ENCODE measurements at places on chromosomes 13 and 19.

GRCh38 chr19:39187552-39187943, 9.2 kb upstream of the NCCRP1 start:
- DNase-seq: no peak

GRCh38 chr19:55766466-55766865, 2.5 kb upstream of the RFPL4AL1 start:
- DNase-seq: no peak

GRCh38 chr13:93771782-93772181, 545.2 kb downstream of the GPC6 start:
- DNase-seq: no peak

DNA sequence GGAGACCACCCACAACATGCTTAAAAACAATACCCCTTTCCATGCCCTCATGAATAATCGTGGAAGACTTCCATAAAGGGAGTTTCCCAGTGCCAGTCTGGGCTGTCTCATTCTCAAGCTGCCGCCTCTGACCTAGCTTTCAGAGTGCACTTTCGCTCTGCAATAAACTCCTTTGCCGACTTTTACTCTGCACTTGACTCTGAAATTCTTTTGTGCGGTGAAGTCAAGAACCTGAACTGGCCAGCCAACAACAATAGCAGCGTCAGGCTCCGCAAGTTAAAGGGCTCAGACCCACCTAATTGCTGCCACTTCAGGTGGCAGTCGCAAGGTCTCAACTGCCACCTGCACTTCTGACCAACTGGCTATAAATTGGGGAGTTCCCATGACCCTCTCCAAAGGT, 10.3 kb upstream of the LEUTX start:
- DNase-seq: no peak

GRCh38 chr13:43266936-43267615, 243.7 kb downstream of the DNAJC15 start:
- no peak for DNase-seq

Measured in left kidney (tissue), 8 donors.